ENCODE measurements at places on chromosomes 5 and 9.

DNA sequence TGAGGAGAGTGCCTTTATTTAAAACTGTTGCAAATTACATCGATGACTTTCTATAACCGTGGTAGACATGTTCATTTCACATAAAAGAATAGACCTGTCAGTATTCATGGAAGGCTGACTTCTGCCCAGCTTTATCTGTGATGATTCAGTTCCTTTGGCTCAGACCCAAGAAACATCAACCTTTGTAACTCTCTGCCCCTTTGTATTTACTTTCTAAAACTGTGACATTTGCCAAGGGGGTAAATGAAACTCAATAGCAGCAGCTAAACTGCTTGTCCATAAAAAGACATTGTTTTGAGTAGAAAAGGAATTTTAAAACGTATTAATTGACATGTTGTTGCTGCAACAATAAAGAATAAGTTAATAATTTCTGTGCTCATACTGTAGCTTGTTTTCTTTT, 137.8 kb upstream of the ANKH start:
- DNase-seq: no peak

DNA sequence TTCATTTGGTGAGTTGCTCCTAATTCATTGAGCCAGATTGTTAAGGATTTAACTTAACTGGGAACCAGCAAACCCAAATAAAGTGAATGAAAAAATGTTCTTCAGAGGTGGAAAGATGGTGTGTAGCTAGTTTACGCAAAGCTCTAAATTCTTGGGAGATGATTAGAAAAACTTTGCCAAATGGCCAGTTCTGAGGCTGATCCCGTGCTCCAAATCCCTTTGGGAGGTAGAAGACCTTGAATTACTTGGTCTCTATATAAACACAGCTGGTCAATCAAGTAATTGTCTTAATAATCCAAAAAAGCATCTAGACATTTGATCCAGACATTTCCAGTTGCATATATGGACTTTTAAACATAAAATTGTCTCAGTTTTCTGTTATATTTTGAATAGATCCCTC, 11.4 kb downstream of the ACTL7B start:
- DNase-seq: no peak

GRCh38 chr9:38318759-38319495, 73.6 kb upstream of the ALDH1B1 start:
- no peak for DNase-seq

DNA sequence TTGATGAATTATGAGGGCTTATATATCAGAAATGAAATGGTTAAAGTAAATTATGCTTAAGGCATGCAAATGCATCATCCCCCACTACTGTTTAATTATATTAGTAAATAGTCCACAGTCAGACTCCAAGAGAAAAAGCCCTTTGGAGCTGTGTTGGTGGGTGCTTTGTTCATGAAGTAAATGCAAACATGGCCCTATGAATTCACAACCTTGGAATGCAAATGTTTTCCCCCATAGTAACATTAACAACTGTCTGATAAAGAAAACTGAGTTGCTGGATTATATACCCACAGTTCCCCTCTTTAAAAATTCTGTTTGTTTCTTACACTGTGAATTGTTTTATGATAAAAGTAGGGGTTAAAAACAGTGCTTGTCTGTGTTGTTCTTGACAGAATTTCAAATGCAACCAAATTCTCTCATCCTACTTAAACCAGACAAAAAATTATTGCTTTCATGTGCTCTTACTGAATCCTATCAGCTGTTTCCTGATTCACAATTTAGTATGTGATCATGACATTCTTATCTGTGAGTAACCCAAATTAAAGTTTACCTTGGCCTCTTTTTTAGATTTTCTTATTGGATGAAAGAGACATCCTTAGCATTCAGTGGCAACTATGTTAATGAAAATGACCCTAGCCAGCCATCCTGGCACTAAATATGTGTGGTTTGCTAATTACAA, 48.5 kb upstream of the SNCAIP start:
- DNase-seq: no peak

DNA sequence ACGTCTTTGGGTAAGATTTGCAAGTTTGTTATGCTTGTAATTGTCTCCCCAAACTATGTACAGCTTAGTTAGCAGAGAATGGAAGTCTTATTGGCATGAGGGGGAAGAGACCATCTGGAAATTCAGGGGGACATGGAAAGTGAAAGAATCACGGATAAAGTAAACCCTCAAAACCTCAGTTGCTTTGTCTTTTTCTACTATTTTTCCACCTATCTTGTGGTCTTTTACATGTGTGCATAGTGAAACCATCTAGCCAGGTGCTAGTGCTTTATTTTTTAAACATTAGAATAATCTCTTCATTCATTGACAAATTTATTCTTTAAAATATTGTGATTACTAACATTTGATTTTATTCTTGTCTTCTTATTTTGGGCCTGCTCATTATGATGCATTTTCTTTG, 441.1 kb upstream of the RORB start:
- no peak for DNase-seq

DNA sequence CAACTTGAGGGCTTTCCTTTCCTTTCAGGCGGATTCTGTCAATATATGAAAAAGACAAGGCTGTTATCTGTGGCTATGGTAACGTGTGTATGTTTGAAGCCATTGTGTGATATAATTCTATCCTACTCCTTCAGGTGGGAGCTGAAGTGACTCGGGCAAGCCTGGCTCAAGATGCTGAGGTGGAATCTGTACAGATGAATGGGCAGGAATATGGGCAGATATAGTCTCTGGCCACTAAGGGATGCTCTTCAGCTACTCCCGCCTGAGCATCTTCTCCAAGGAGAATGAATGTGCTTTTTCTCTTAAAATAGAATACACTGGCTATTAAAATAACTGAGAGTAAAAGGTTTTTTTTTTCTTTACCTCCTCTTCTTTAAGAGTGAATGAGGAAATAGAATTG, 244.8 kb downstream of the ADGRV1 start:
- DNase-seq: no peak

GRCh38 chr9:137269231-137269772, 8.2 kb upstream of the TOR4A start:
- DNase-seq: no peak

DNA sequence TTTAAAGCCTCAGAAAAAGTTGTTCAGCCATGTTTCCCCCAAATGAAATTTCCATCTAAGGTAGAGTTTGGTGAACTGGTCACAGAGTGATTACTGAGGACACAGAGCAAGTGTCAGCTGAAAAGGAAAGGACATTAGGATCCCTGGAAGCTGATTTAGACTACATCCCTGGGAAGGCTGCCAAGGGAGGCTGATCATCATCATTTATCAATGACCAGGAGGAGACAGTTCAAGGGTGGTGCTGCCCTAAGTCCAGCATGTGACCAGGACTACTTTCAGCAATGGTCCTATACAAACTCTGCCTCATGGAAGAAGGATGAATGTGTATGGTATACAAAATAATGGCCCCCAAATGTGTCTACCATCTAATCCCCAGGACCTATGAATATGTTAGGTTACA, 120.6 kb downstream of the PIK3R1 start:
- no peak for DNase-seq

DNA sequence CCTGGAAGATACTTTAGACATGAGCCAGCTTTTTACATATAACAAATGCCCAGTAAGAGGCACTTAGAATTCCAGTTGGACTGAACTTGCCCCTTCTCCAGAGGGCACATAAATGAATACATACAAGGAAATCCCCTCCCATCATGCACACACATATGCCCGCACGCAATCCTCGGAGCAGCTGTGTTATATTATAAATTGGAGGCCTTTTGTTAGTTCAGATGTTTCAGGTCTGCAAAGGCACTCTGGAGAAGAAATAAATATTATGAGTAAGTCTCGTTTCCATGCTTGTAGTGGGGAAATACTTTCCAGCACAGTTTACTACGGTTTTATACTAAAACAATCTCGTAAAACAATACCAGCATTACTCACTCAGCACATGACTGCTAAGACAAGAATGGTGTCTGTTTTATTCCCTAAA, 17.6 kb upstream of the MUSK start:
- DNase-seq: no peak

DNA sequence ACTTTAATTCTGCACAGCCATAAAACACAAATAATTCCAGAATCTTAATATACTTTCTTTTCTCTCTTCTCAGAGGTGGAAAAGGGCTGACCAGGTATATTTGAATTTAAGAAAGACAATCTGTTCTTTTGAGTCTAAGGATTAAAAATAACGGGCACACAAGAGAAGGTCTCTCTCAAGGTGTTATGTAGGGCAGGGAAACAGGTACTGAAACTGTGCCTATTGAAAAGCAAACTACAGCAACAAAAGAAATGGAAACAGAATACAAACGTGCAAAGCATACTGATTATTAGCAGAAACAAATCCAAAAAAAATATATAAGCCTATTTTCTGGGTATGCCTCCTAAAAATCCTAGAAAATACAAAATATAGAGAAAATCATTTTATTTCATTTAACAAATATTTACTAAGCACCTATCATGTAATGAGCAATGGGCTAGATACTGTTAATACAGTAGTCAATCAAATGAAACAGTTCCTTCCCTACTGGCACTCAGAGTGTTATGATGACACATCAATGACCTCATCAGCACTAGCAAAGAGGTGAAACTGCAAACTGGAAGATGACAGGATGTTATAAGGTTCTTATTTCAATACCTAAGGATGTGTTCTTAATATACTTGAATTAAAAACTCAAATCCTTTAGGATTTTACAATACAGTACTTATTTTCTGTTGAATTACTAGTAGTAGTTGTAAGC, 87.7 kb downstream of the AUH start:
- DNase-seq: no peak

DNA sequence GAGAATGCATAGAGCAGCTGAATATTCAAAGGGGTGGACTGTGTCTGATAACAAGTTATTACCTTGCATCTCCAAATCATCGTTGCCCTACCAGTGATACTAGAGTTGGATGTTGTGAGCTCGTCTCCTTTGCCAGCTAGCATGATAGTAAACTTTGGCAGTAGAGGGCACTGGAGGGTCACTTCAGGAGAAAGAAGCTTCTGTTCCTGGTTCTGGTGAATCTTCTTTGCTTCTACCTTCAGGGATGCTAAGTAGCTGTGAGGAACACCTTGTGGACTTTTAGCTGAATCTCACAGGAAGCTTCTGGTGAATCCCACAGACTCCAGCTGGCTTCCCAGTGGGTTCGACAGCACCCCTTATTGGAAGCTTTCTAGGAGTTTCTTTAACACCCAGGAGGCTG, 626.6 kb upstream of the SGCD start:
- no peak for DNase-seq
